ENCODE measurements at places on chromosomes 5 and 9.

- DNase-seq = no peak
Observed at GRCh38 chr9:98084396-98084795, 27.9 kb downstream of the NANS start.

- DNase-seq = no peak
Observed at GRCh38 chr9:135561391-135562234, at the start of gene PAEP. Gene PAEP, plus strand, starts transcription at chr9:135561756.

DNA sequence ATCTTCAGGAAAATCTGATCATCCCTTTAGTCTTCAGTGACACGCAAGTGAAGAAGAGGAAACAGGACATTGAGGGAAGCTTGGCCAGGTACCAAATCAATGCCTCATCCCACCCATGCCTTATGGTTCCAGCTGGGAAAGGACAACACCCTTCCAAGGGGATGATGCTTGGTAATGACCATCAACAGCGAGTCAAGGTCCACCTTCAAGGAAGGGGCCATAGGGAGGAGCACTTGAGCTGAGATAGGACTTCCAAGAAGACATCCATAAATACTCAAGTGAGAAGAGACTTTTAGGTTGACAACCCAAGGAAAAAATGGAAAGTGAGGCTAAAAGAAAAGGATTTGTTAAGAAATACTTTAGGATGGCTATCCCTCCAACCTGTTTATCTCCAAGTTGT lies 27.1 kb upstream of the GAS1 start:
- DNase-seq = no peak

DNA sequence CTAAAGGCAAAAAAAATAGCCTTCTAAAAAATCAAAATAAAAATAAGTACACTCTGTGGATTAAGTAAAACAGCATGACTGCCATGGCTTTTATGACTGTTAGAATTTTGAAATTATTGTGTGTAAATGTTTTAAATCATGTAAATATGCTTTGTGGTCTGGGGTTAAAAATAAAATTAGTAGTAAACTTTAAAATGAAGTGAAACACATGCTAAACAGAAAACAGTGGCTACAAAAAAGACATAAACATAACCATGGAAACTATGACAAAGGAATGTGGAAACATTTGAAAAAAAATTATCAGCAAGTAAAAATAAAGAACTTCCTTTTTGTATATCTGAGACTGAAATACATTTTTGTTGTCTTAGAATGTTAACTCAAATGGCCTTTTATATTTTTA lies 134.5 kb upstream of the SPEF2 start:
- DNase-seq = no peak

- no peak for DNase-seq
Observed at GRCh38 chr5:127838661-127839060, 135.5 kb downstream of the CCDC192 start.

DNA sequence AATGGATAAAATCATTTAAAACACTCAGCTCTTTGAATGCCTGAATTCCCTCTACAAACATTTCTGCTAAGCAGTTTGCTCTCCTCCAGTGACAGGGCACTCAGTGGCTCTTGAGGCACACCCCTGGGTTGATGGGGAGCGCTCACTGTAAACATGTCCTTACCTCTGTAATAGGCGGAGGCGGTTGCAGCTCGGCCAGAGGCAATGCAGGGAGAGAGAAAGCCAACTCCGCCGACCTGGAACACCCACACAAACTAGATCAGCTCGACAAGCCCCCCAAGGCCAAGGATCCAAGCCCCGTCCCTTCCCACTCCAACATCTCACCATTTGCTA lies 329 bp downstream of the CDC23 start:
- no peak for DNase-seq

DNA sequence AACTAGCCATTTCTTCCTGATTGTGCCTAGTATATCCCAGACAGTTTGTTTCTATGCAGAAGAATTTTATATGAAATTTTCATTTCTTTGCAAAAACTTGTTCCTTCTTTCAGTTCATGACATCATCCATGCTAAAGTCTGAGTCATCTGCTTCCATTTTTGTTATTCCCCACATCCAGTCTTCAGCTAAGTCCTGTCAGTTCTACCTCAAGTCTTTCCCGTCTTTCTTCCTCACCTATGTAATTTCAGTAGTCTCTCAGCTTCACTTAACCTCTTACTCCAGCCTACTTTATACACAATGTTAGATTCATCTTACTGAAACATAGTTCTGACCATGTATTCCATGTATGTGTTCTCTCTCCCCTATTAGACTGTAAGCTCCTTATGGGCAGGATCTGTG lies 39.1 kb downstream of the G3BP1 start:
- no peak for DNase-seq

DNA sequence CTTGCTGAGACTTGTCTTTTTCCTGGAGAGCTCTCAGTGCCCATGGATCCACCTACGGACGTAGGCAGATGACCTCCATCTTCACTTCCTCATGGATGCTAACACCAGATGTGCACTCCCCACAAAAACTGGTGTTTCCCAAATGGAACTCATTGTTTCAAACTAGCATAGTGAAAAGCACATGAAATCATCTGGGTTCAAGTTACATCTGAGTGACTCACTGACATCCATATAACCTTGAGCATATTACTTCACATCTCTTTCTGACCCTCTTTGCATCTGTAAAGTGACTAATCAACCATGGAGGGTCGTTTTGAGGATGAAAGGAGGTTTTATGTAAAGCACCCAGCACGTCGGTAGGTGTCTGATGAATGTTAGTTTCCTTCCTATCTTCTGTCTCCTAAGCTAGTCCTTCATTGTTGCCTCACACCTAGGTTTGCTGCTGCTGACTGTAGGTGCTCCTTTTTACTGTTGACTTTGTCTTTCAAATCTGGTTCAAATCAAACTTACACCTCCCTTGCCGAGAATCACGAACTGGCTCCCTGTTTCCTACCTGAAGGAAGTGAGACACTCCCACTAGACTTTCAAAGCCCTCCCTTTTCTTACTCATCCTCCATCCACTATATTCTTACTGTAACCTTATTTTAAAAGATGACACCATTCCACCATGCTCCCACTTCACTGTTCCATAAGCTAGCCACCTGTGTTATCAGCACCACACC lies 10.3 kb downstream of the OCLN start:
- no peak for DNase-seq

DNA sequence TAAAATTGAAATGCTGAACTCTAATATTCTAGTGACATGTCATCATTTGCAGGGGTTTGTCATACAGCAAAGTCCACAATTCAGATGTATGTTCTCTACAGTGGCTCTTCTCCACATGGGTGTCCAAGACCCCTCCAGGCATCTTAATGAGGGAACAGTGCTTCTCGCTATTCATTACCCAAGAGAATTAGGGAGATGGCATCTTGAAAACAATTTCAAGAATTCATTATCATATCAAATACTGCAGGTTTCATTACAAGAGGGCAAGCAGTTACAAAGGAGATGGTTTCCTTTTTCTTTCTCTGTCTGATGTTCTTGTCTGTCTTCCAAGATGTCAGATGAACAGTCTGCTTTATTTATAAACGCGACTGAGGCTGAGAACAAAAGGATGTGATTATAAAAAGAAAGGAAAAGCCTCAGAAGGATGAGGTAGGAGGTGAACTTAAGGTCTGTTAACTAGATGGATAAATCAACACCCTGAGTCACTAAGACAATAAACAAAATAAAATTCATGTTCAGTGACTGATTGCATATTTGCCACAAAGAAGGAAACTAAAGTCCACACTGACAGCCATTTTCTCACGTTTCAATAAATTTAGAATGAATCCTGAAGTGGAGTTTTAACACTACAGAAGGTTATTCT lies 326.7 kb upstream of the EFNA5 start:
- no peak for DNase-seq

DNA sequence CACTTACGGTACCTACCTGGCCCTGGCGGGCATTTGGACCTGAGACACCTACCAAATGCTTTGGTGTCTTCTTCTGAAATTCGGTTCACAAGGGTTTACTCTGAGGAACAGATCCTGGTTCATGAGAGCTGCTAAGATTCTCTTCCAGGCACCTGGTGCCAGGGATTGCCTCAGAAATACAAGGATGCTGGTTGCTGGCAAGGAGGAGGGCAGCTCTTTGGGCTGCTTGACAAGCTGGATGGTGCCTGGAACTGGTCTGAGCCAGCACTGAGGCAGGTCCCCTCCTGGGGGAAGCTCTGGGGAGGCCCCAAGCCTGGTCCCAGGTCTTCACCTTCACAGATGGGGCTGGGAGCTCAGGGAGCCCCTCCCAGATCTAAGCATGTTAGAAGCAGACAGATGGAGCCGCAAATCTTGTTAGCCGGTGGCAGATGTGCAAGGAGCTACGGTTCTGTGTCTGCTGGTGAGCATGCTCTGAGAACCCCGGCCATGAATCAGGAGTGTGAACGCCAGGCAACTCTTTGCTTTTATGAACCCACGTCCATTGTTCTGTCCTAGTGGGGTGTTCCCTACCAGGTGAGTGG lies 16.3 kb downstream of the FABP6 start:
- DNase-seq = no peak

- DNase-seq = no peak
Observed at GRCh38 chr9:68749579-68750159, 44.6 kb downstream of the PIP5K1B start.

GRCh38 chr5:93342563-93343061 lies 238.4 kb downstream of the NR2F1-AS1 start:
- DNase-seq = no peak

DNA sequence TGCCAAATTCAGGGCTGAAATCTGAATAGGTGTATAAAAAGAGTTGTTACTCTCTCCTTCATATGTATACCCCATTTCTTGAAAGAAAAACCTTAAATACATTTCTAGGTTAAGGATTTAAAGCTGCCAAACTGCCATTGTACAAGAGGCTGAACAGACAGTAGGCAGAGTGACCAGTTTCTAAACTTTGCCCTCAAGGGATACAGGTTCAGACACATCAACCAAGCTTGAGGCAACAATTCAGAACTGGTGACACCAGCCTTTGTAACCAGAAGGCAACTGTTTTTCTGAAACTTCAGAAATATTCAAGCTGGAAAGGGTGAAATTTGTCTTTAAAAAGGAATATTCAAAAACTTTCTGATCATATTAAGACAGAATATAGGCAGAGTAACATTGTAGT lies 47.5 kb downstream of the FAM114A2 start:
- DNase-seq = no peak

DNA sequence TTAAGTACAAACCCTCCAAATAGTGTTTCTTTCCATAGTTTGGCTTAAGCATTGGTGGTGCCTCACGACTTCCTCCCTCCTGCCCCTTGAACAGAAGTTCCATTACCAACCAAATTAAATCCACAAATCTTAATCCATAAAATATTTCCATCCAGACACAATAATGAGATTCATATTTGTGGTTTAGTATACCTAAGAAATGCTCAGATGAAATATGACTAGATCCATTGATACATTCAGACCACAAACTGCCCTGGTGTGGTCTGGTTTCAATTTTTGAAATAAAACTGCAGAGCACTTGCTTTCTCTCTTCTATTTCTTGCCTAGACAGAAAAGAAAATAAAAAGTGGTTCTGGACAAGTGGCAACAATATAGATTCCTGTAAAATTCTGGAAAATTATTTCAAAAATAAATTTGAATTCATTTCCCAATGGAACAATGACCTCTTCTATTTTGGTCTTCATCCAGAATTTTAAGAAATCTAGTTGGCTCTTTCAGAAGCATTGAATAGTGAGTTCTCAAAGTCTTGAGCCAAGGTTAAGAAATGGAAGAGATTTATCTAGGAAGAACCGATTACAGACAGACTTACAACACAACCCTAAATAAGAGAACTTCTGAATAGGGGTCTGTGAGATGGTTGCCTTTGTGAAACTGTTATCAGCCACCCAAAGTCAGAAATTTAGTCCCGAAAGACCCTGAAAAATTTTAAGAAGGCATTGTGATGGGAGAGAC lies 14.0 kb downstream of the TNC start:
- DNase-seq = no peak

GRCh38 chr5:122304471-122305215 lies 7.4 kb upstream of the SNCAIP start:
- no peak for DNase-seq

DNA sequence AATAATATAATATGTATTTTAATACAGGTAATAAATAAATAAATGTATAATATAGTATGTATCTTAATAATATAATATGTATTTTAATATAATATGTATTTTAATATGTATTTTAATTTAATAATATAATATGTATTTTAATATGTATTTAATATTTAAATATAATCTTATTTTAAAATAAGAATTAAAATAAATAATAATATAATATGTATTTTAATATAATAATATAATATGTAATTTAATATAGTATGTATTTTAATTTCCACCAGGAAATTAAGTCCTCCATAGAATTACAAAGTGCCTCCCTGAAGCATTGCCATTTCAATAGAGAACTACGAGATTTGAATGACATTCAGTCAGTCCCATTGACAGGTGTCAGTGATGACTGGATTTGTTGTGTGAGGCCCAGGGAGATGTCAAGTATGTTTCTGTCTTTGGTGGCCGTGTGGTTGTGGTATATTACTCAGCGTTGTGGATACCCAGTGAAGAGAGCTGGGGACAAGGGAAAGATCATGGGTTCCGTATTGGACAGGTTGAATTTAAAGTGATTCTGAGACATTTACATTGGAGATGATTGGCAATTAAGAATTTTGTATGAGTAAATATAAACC lies 14.2 kb upstream of the C5orf46 start:
- no peak for DNase-seq

- DNase-seq = no peak
Observed at GRCh38 chr5:68000805-68001204, 214.8 kb upstream of the PIK3R1 start.

- no peak for DNase-seq
Observed at GRCh38 chr5:53667621-53668020, 107.2 kb downstream of the NDUFS4 start.

DNA sequence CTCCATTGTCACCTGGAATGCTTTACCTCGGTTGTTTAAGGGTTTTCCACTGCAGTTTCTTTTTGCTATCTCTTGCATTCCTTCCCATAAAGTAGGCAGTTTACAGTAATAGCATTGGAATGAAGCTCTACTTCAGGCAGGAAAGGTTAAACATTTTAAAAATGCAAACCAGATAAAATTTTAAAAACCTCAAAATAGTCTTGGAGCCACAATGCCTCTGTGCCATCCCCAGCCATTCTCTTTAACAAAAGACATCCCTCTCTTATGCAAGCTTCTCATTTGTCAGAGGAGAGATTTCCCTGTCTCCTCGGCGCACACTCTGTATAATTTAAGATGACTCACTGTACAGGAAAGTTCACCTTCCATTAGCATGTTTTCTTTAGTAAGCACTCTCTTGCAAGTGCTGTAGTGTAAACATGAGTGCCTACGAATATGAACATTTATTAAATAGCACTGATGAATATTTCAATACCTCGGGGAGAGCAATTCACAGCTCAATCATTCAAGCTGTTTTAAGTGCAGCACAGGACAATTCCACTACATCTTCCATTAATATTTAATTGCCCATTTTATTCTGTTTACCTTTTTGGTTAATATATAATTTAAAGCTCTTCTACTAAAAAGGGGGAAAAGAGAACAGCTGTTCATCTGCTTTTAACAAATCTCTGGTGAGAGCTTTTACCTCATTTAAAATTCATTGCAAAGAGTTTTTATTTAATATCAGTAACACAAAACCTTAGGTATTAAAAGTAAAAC lies 343.6 kb downstream of the SPATA31D1 start:
- no peak for DNase-seq

All from sigmoid colon (tissue), 7 donors.